Adipocyte (in vitro differentiated cells): ENCODE measurements at places on chromosomes 4 and X.

DNA sequence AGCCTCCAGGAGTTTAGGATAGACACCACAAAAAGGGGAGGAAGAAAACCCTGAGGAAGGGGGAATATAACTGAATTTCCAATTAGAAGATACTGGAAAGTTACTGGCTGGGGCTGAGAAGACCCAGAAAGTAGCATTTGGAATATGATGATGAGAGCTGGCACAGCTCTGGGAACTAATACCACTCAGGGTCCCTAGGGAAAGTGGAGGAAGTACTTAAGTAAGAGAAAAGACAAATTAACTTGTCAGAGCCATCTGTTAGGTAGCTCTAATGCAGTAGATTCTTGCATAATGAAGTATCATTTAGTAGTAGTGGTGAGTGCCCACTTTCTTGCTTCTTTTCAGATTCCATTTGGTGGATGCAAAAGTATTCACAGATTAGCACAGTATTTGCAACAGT lies 90.8 kb upstream of the TSPAN5 start:
- peak; percentile 4 for DNase-seq

- peak; percentile 4 for DNase-seq
These were observed 73.1 kb upstream of the FMR1 start for GRCh38 chrX:147838465-147839131.

- DNase-seq = no peak
These were observed 33.3 kb downstream of the TMSB4X start for GRCh38 chrX:13008189-13008533.

- DNase-seq = peak; percentile 49
These were observed 73.6 kb upstream of the DHX15 start for GRCh38 chr4:24657768-24658617.

- no peak for DNase-seq
These were observed 64.1 kb downstream of the TMA16 start for GRCh38 chr4:163558539-163559044.
